Heart right ventricle (tissue), 16 donors: ENCODE measurements at places on chromosomes 2 and 18. TPM values are rescaled to one million over a fixed set of nuclear protein-coding genes. Genes with fewer than 3 reads are reported as not detected.

DNA sequence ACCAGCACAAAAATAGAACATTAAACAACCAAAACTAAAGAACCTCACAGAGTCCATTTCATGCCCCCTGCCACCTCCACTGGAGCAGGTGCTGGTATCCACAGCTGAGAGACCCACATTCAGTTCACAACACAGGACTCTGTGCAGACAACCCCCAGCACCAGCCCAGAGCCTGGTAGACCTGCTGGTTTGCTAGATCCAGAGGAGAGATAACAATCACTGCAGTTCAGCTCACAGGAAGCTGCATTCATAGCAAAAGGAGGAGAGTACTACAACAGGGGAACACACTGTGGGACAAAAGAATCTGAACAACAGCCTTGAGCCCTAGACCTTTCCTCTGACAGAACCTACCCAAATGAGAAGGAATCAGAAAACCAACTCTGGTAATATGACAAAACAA lies 326.7 kb downstream of the METTL4 start:
- H3K27ac ChIP-seq = no peak overlapping the region
- no peaks in the 10 kb centered on the region for H3K4me1 ChIP-seq
- H3K4me3 ChIP-seq = no peak overlapping the region
- no peaks in the 10 kb centered on the region for H3K36me3 ChIP-seq
- peaks cover 8% of the 10 kb centered on the region for H3K27me3 ChIP-seq

DNA sequence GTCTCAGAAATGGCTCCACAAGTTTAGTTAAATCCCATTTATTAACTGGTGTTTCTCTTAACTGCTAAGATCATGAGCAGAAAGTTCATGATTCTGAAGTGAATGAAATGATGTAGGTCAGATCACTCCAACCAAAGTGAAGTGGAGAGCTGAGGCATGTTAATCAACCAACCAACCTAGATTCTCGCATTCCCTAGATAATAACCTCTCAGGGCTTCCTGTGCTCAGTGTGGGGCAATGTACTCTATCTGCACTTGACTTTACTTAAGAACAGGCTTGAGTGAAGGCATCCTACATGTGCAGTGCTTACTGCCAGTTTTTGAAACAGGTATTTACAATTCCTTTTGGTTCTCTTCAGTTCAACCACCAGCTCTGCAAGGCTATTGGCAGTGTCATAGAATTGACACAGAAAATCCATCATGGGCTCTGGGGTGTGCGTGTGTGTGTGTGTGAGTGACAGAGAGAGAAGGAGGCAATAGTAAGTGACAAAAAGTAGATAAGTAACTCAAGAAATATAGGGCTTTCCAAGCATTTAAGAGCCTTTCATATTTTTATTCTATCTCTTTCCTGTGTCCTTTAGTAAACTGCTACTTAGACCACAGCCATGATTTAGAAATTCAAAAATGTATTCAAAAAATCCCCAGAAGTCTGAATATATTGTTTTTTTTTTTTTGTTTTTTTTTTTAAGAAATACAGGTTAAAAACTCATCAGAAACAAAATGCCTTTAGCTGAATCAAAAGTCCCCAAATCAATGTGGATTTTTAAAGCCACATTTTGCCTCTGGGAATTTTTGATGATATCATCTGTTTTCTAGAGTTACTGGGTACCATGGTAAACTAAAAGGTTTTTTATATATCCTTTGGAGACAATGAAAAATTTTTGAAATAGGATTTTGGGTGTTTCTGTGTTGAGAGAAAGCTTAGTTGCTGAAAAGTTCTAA lies 28.6 kb downstream of the DOCK10 start:
- H3K36me3 ChIP-seq = no peaks in the 10 kb centered on the region
- no peak for DNase-seq
- no peak overlapping the region for H3K27ac ChIP-seq
- no peak overlapping the region for H3K4me3 ChIP-seq
- no peaks in the 10 kb centered on the region for H3K27me3 ChIP-seq
- H3K4me1 ChIP-seq = peaks cover 3% of the 10 kb centered on the region

GRCh38 chr2:217195658-217196446 lies 336.0 kb upstream of the TNP1 start:
- no peaks in the 10 kb centered on the region for H3K36me3 ChIP-seq
- DNase-seq = no peak
- H3K27me3 ChIP-seq = no peaks in the 10 kb centered on the region

DNA sequence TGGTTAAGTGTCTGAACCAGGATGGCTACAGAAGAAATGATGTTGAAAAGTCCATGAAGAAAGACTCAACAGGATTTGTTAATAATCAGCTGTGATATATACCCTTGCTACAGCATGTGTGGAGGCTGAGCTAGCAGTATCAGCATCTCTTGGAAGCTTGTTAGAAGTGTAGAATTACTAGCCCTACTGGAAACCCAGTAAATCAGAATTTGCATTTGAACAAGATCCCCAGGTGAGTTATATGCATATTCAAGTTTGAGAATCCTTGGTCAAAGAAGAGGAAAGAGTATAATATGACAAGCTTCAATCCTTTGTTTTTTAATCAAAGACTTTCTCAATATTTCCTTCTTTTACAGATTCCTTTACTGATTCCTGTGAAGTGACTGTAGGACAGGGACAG lies 109.0 kb upstream of the KCNJ3 start:
- H3K4me1 ChIP-seq = no peaks in the 10 kb centered on the region
- no peak overlapping the region for H3K4me3 ChIP-seq
- H3K27ac ChIP-seq = no peak overlapping the region
- no peaks in the 10 kb centered on the region for H3K27me3 ChIP-seq

- H3K36me3 ChIP-seq = no peaks in the 10 kb centered on the region
- no peaks in the 10 kb centered on the region for H3K27me3 ChIP-seq
- no peak overlapping the region for H3K27ac ChIP-seq
- H3K4me3 ChIP-seq = no peak overlapping the region
- H3K4me1 ChIP-seq = peaks cover 6% of the 10 kb centered on the region
- no peak for DNase-seq
These were observed 210.7 kb upstream of the COPS8 start for GRCh38 chr2:236874866-236875481.

- H3K4me3 ChIP-seq = no peak overlapping the region
- no peak overlapping the region for H3K27ac ChIP-seq
- no peak for DNase-seq
- no peaks in the 10 kb centered on the region for H3K4me1 ChIP-seq
These were observed 197.9 kb upstream of the SLC14A2 start for GRCh38 chr18:45417392-45417791.

- no peak overlapping the region for H3K27ac ChIP-seq
- peaks cover 50% of the 10 kb centered on the region for H3K27me3 ChIP-seq
- H3K4me1 ChIP-seq = no peaks in the 10 kb centered on the region
- DNase-seq = no peak
These were observed 207.4 kb upstream of the HDAC4 start for GRCh38 chr2:239608260-239608659.

PDCD1 gene
- 6.4 TPM for polyA plus RNA-seq

DNA sequence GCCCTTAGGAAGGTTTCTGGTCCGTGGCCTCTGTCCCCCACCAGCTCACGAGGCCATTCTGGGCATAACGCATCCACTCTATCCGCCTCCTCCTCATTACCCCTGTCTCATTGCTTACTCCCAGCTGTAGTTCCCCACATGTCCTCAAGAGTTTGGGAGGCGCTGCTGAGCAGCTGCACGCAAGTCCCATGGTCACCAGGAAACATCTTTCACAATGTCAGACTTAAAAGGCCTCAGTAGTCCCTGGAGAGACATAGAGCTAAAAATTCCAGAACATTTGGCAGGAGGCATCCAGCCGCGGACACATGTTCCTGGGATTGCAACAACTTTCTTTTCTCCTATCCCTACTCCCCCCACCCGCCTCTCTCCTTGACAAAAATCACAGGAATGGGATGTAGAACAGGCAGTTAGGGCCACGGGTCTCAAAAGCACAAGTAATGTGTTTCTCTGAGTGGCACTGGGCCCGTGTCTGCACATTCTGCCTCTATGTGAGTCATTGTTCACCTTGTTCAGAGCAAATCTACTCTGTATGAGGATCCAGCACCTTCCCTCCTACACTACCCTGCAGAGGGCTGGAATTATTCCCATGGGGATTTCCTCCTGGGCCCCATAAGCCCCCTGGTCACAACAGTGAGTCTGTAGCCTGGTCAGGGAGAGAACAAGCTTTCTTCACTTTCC lies 8.1 kb downstream of the LBH start:
- peaks cover 66% of the 10 kb centered on the region for H3K36me3 ChIP-seq
- peak; percentile 82 for DNase-seq
- H3K27me3 ChIP-seq = no peaks in the 10 kb centered on the region

DNA sequence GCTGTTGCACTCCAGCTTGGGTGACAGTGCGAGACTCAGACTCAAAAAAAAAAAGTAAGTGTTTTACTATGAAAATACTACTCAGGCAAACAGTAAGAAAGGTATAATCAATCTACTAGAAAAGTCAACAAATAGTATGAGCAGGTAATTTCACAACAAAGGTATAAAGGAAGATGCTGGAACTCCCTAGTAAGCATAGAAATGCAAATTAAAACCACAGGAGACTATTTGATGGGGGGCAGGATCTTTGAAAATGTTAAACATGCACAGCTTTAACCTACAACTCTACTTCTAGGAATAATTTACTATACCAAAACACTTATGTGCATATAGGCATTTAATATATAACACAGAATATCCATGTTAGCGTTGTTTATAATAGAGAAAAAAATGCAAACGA lies 24.3 kb upstream of the TNFAIP6 start:
- no peaks in the 10 kb centered on the region for H3K36me3 ChIP-seq
- DNase-seq = no peak
- H3K4me3 ChIP-seq = no peak overlapping the region
- no peaks in the 10 kb centered on the region for H3K27me3 ChIP-seq
- H3K27ac ChIP-seq = no peak overlapping the region
- H3K4me1 ChIP-seq = peaks cover 17% of the 10 kb centered on the region

GRCh38 chr2:186848873-186849578 lies at the start of gene ZSWIM2:
Gene ZSWIM2 (minus strand): TSS chr2:186849170. CDS start chr2:186849130, 40 bp downstream.
- H3K27ac ChIP-seq = no peak within 1 kb of the TSS
- peak; percentile 24 for DNase-seq
- no peaks in the 10 kb centered on the region for H3K27me3 ChIP-seq
- H3K36me3 ChIP-seq = no peaks in the 10 kb centered on the region

- H3K27me3 ChIP-seq = no peaks in the 10 kb centered on the region
- no peak overlapping the region for H3K4me3 ChIP-seq
- no peak for DNase-seq
- no peaks in the 10 kb centered on the region for H3K36me3 ChIP-seq
- no peaks in the 10 kb centered on the region for H3K4me1 ChIP-seq
These were observed 545.7 kb downstream of the STK39 start for GRCh38 chr2:167701651-167702050.

SIGLEC15 gene
- polyA plus RNA-seq = 0.15 TPM

- peaks cover 12% of the 10 kb centered on the region for H3K4me1 ChIP-seq
- no peak overlapping the region for H3K27ac ChIP-seq
- no peak overlapping the region for H3K4me3 ChIP-seq
- DNase-seq = no peak
- H3K27me3 ChIP-seq = no peaks in the 10 kb centered on the region
These were observed 100.4 kb upstream of the CD226 start for GRCh38 chr18:70047931-70048603.

GRCh38 chr2:101827246-101827645 lies 129.7 kb downstream of the MAP4K4 start:
- H3K4me1 ChIP-seq = peaks cover 84% of the 10 kb centered on the region
- no peaks in the 10 kb centered on the region for H3K27me3 ChIP-seq
- peaks cover 74% of the 10 kb centered on the region for H3K36me3 ChIP-seq
- no peak for DNase-seq
- peak overlapping the region; percentile 15 for H3K27ac ChIP-seq
- no peak overlapping the region for H3K4me3 ChIP-seq

KCNG3 gene
- not detected for polyA plus RNA-seq
